ENCODE measurements at places on chromosomes 12 and 14.
A peak's percentile ranks its signal among the peaks of the same experiment; 100 is the strongest.

- peak; percentile 66 for DNase-seq
Measured at GRCh38 chr14:90256354-90257131, at the start of gene PSMC1. Gene PSMC1 (plus strand): TSS chr14:90256553. CDS start chr14:90256598, 45 bp downstream.

- no peak for DNase-seq
Measured at GRCh38 chr14:64703395-64704142, 655 bp upstream of the PLEKHG3 start.

- no peak for DNase-seq
Measured at GRCh38 chr14:99803106-99803775, 10.0 kb downstream of the EML1 start.

DNA sequence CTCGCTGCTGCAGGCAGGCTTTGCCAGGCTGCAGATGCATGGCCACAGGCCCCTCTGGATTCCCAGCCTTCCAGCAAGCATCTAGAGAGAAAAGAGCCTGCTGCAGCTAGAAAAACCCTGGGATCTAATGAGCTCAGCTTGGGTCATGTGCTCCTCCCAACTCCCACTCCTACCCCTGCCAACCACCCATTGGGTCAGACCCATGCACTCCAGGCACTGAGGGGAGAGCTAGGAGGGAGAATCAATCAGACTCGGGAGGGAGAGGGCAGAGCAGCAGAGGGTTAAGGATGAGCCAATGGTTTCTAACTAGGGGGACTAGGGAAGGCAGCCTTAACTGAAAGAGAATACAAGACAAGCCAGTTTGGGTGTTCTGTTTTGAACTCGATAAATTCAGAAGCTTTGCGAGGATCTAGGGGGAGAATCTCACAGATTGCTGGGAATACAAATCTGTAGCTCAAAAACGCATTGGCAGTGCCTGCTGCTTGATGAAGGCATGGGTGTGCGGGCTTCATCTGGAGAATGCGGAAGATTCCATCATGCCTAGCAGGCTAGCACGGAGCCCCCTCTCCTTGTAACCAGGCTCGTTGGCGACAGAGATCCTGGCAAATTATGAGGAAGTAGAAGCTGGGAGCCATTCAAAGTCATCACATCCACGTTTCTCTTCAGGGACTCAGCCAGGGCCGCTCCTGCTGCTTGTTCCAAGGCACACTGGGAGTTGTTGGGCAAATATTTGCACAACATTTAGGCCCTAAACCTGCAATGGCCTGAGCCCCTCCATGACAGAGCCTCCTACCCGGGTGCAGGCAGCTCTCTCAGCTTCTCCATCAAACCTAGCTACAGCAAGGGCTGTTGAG, 56.4 kb downstream of the VCPKMT start:
- DNase-seq: no peak

DNA sequence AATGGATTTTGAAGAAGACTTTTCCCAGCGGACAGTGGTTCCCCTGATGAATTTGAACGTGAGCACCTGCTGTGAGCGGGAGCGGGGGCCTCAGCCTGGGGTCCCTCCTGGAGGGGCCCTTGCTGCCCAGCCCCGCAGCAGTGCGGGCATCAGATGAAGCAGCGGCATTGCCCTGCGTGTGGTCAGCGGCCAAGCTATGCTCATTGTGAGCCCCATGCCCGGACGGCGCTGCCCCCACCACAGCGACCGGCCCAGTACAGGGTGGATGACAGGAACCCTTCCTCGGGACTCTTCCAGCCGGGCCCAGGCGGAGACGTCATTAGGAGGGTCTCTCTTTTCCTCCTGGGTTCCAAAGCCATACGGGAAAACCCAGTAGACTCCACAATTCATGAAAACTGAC, 3.5 kb downstream of the LRCOL1 start:
- no peak for DNase-seq

DNA sequence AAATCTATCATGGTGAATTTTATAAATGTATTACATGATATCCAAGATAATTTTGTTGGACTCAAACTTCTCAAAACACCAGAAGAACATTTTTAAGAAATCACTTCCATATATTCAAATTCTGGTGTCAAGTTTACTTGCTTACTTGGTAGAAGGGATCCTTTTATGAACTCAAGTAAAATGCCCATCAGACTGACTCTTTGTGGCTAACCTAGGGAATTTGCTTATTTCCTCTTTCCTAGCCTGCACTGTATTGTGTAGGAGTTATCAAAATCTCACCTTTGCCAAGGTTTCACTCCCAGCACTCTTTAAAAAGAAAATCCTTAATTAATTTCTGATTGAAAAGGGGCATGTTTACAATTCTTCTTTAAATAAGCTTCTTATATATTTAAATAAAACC, 196.5 kb downstream of the DUSP6 start:
- no peak for DNase-seq
